RCC 7860 (cell line): ENCODE measurements at places on chromosomes 7 and 10.
A peak's percentile ranks its signal among the peaks of the same experiment; 100 is the strongest.

GRCh38 chr10:56135828-56136227 lies 225.2 kb downstream of the ZWINT start:
- DNase-seq, result no peak

- DNase-seq, result no peak
Measured at GRCh38 chr10:96021332-96021731, 22.1 kb upstream of the CCNJ start.

GRCh38 chr10:43229208-43230061 lies 37.4 kb downstream of the RASGEF1A start:
- DNase-seq, result no peak

DNA sequence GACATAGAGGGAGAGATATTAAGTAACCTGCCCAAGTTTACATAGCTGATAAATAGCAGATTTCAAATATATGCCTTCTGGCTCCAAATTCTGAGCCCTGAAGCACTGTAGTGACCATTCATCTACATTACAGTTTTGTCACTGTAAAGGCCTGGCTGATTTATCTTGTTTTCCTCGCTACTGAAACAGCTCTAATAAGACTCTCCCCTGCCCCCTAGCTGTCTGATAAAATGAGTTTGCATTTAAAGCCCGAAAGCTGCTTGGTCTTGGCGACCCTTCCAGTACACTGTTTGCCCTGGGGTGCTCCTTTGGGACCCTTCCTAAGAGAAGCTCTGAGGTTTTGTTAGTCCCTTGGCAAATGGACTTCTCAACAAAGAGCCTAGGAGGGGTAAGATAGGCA lies 59.7 kb upstream of the RAB11FIP2 start:
- DNase-seq, result no peak

DNA sequence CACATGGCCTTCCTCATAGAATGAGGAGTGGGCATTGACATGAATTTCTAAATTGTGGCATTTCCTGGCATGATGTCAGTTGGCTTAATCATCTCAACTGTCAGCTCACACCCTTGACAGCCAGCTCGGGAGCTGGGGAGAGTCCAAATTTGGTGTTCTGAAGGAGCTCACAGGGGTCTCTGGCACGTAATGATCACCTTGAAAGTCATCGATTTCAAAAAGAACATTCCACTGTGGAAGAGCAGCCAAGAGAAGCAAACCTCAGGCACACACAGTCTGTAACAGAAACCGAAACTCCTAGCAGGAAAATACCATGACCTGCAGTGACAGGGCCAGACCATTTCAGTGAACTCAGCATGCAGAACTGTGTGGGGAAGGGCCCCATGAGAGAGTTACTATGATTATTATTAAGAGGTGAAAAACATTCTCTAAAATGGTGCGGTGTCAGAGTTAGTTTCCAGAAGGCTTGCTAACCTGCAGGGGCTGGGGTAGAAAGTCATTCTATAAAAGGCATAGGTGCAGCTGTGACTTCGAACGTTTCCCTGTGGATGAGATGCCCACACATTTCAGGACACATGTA lies 26.4 kb upstream of the KLF6 start:
- peak; percentile 98 for DNase-seq

DNA sequence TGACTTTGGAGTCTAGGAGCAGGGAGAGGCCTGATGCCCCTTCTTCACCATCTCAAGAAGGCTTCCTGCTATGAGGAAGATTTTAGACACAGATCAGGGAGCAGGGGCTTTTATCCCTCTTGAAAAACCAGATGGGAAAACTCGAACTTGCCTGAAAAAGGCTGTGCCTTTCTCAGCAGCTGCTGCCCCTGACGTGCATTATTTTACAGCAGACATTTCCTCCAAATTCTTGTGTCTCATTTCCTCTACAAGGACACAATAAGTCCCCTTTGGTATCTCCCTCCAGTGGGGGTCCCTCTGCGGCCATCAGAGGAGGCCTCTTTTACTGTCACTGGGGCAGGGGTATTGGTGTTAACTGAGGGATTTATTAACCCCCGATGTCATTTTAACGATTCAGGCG lies 38.0 kb upstream of the AQP1 start:
- no peak for DNase-seq

- no peak for DNase-seq
Measured at GRCh38 chr10:1553951-1554350, 183.4 kb downstream of the ADARB2 start.

GRCh38 chr7:34396437-34397064 lies 261.5 kb upstream of the NPSR1 start:
- DNase-seq, result no peak

DNA sequence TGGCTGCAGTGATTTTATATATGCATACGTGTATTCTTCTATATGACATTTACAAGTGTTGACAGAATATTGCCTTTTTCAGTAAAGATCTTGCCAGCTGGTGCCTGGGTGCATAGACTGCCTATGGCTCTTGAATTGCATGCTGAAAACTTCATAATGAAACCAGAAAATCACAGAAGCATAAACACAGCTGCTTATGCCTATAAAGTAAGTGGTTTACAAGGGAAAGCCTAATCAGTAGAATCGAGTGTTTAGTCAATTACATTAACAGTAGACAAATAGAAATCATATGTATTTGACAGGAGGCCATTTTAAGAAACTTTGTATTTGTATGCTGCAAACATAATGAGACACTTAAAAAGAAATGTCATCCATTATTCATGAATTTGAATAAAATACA lies 82.5 kb downstream of the TMEM168 start:
- DNase-seq, result no peak

DNA sequence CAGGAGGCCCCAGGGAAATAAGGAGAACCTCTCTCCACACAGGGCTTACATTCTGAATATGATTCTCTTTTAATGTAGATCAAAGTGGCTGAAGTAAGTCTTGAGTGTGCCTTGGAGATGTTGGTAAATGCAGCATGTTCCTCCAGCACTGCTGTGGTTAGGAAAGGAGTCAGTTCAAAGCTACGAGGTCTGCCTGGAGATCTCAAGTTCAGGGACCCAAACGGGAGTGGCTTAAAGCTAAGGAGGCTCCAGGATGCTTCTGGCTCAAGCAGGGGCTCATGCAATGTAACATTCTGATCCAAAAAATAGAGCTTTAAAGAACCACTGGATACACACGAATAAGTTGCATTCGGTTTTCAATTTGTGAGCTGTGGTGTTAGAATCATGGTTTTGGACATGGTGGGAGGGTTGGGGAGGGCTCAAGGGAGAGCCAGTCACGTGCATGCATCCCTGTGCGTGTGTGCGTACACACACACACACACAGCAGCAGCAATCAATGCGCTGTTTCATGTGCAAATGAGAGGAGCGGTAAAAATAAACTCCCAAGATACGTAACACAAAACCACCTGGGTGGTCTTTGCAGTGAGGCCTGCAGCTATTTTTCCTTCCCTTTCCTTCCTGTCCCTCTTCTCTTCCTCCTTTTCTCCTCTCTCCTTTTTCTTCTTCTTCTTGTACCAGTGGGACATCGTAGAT lies 70.5 kb downstream of the AOAH start:
- no peak for DNase-seq

- DNase-seq, result no peak
Measured at GRCh38 chr7:114317450-114318098, 97.0 kb upstream of the FOXP2 start.

DNA sequence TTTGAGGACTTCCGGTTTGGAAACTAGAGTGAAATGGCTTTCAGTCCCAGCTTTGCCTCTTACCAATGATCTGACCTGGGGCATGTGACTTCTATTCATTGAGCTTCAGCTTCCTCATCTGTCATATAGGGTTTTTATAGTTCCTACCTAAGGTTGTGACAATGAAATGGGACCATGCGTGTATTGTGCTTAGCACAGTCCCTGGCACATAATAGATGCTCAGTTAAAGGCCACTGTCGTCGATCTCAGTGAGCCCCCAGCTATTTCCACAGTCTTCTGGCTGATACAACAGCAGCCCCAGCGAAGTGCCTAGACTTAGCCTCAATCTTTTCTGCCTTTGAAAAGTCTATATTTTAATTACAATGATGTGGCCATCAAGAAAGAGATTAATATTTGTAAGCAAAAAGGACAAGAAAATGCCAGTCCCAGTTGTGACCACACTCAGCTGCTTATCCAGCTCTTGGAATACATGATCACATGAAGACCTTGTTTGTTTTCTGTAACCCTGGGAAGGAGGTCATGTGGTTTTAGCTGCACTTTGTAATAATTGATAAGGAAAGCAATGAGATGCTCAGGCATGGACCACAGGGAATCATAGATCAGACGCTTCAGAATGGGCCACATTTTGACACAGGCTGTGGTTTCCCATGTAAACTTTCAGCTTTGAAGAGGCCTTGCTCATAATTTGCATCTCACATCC lies 44.6 kb downstream of the VWA2 start:
- DNase-seq, result no peak

DNA sequence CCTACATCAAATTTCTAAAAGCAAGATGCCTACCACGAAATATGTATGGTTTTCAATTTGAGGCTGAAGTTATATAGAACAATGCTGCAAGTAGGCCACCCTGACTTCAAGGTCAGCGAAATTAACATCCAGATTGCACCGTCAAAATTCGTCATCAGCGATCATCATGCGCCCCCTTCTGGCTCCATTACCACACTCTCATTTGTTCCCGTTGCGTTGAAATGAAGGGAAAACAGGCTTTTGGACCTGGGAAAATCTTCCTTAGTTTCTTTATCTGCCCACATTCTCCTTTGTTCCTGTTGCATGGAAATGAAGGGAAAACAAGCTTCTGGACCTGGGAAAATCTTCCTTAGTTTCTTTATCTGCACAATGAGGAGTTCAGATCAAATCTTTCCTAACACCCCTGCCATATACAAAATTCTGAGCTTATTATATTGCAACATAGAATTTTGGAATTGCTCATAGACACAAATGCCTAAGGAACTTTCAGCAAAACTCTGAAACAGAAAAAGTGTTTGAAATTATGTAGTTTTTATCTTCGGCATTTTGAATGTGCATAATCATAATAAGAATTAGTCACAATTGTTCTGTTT lies 98.2 kb upstream of the PRKCQ start:
- DNase-seq, result peak; percentile 8

DNA sequence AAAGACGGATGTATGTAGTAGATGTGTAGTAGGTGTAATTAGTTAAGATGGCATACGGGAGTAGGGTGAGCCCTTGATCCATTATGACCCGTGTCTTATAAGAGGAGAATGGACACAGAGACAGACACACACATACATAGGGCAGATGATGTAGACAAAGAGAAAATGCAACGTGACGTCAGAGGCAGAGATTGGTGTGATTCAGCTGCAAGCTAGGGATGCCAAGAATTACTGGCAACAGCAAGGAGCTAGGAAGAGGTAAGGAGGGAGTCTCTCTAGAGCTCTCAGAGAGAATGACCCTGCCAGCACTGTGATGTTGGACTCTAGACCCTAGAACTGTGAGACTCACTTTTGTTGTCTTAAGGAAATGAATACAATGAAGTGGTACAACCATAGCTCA lies 247.0 kb upstream of the HABP2 start:
- no peak for DNase-seq

DNA sequence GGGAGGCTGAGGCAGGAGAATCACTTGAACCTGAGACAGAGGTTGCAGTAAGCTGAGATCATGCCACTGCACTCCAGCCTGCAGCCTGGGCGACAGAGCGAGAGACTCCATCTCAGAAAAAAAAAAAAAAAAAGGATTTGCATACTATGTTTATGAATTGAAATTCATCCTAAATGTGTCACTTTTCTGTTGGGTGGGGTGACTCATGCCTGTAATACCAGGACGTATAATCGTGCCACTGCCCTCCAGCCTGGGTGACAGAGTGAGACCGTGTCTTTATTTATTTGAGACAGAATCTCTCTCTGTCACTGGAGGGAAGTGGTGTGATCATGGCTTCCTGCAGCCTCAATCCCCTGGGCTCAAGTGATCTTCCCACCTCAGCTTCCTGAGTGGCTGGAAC lies 5.8 kb downstream of the ZNF212 start:
- peak; percentile 57 for DNase-seq

GRCh38 chr7:87029078-87029477 lies 30.4 kb downstream of the ELAPOR2 start:
- no peak for DNase-seq

GRCh38 chr7:120729245-120729644 lies 128.7 kb downstream of the TSPAN12 start:
- no peak for DNase-seq

DNA sequence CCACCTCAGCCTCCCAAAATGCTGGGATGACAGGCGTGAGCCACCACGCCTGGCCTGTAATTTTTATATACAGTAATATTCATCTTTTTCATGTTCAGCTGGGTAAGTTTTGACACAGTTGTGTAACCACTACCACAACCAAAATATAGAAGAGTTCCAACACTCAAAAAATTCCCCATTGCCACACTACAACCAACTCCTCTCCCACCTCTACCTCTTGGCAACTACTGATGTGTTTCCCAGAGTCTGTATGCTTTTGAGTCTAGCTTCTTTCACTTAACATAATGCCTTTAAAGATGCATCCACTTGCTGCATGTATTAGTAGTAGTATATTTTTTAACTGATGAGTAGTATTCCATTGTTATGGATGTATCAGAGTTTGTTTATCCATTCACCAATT lies 90.7 kb downstream of the SRPK2 start:
- DNase-seq, result no peak

DNA sequence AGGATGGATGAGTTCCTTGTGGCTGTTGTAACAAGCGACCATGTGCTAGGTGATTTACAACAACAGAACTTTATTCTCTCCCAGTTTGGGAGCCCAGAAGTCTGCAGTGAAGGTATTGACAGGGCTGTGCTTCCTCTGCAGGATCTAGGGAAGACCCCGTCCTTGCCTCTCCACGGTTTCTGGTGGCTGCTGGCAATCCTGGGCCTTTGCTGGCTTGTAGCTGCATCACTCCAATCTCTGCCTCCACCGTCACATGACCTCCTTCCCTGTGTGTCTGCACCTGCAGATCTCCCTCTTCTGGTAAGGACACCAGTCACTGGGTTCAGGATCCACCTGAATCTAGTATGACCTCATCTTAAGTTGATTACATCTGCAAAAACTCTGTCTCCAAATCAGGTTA lies 115.6 kb downstream of the GLRX3 start:
- no peak for DNase-seq

DNA sequence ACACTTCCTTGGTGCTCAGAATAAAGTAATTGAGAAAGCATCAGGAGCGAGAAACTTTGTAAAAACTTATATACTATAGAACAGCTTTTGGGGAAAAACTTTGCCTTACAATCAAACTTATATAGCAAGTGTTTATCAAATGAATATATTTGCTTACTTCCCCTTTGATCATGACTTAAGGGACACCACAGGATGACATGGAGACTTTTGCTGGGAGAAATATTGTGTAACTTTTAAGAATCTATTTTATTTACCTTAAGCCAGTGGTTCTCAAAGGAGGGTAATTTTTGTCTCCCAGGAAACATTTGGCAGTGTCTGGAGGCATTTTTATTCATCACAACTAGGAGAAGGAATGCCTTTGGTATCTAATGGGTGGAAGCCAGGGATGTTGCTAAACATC lies 173.8 kb upstream of the HABP2 start:
- DNase-seq, result no peak

GRCh38 chr10:48836605-48837004 lies 103.0 kb downstream of the LRRC18 start:
- no peak for DNase-seq

GRCh38 chr7:115952832-115953231 lies 77.7 kb downstream of the TFEC start:
- DNase-seq, result no peak
